ENCODE measurements at places on chromosomes 3 and 15. TPM values are rescaled to one million over a fixed set of nuclear protein-coding genes. Genes with fewer than 3 reads are reported as not detected.
A peak's percentile ranks its signal among the peaks of the same experiment; 100 is the strongest.

DNA sequence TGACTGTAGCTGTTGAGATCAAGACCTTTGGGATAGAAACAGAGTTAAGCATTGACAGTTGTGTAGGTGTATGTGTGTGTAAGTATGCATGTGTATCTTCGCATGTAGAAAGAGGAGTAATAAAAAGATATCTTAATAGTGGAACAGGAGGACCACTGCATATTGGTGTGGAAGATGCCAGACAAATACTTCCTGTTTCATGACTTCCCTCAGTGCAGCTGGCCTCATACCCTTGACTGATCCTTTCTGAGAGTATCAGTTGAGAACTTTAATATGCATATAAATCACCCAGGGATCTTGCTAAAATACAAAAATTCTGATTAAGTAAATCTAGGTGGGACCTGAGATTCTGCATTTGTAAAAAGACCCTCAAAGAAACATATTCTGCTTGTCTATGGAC lies 8.5 kb upstream of the ZBED2 start:
- no peak for DNase-seq
- no peaks in the 10 kb centered on the region for H3K27me3 ChIP-seq
- peaks cover 47% of the 10 kb centered on the region for H3K36me3 ChIP-seq
- no peak overlapping the region for H3K4me3 ChIP-seq
- peaks cover 22% of the 10 kb centered on the region for H3K4me1 ChIP-seq
- peak overlapping the region; percentile 51 for H3K27ac ChIP-seq

The MOBP gene
- not detected for polyA plus RNA-seq

- no peak for DNase-seq
- H3K4me1 ChIP-seq = no peaks in the 10 kb centered on the region
- peaks cover 1% of the 10 kb centered on the region for H3K27me3 ChIP-seq
Observed at GRCh38 chr3:72160351-72160750, 375.4 kb upstream of the PROK2 start.

DNA sequence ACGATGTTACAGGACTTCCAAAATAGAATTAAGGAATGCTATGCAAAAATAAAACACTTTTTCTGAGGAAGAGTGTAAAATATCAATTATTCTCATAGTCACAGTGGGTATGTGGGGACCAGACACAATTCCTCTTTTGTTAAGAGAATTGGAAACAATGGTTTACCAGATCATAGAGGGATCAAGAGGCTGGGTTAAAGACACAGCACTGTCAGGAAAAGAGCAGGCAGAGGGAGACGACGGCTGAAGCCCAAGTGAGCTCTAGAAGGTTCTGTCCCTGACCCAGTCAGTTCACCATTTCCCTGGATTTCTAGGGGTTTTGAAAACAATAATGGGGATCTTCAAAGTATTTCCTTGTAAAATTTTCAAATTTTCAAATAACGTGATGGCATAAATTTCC lies 54.0 kb upstream of the POLR2M start:
- H3K36me3 ChIP-seq = no peaks in the 10 kb centered on the region
- no peaks in the 10 kb centered on the region for H3K4me1 ChIP-seq
- no peak overlapping the region for H3K27ac ChIP-seq
- no peak for DNase-seq
- peaks cover 4% of the 10 kb centered on the region for H3K27me3 ChIP-seq

The SCAANT1 gene
- 6.3 TPM for polyA plus RNA-seq

- no peak overlapping the region for H3K4me3 ChIP-seq
- no peak for DNase-seq
- H3K27me3 ChIP-seq = no peaks in the 10 kb centered on the region
- H3K4me1 ChIP-seq = no peaks in the 10 kb centered on the region
- H3K36me3 ChIP-seq = peaks cover 4% of the 10 kb centered on the region
Observed at GRCh38 chr3:65048151-65048550, 360.4 kb upstream of the ADAMTS9 start.

The TLR9 gene
- polyA plus RNA-seq = not detected

The P2RY14 gene
- polyA plus RNA-seq = 2.8 TPM

GRCh38 chr3:26312816-26313215 lies 309.8 kb upstream of the LRRC3B start:
- DNase-seq = no peak
- H3K27me3 ChIP-seq = no peaks in the 10 kb centered on the region
- no peaks in the 10 kb centered on the region for H3K36me3 ChIP-seq
- no peaks in the 10 kb centered on the region for H3K4me1 ChIP-seq

DNA sequence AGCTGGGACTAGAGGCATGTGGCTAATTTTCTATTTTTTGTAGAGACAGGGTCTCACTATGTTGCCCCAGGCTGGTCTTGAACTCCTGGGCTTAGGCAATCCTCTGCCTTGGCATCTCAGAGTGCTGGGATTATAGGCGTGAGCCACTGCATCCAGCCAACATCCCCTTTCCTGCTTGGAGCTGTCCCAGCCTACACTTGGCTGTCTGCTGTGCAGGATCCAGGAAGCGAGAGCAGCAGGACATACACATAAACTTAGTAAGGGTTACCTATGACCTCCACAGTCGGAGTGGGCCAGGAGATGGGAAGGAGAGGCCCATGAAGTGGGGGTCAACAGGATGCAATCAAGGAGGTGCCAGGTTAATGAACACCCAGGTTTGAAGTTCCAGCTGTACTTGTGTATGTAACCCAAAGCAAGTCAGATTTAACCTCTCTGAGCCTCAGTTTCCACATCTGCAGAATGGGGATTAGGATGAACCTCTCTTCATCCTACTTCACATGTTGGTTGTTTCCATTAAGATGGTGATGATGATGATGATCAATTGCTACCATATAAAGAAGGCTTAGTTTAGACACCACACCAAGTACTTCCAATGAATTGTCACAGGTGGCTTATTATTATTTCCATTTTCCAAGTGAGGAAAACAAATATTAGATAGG lies 69.5 kb upstream of the OXTR start:
- DNase-seq = no peak
- no peaks in the 10 kb centered on the region for H3K4me1 ChIP-seq
- H3K36me3 ChIP-seq = no peaks in the 10 kb centered on the region
- H3K27ac ChIP-seq = no peak overlapping the region

DNA sequence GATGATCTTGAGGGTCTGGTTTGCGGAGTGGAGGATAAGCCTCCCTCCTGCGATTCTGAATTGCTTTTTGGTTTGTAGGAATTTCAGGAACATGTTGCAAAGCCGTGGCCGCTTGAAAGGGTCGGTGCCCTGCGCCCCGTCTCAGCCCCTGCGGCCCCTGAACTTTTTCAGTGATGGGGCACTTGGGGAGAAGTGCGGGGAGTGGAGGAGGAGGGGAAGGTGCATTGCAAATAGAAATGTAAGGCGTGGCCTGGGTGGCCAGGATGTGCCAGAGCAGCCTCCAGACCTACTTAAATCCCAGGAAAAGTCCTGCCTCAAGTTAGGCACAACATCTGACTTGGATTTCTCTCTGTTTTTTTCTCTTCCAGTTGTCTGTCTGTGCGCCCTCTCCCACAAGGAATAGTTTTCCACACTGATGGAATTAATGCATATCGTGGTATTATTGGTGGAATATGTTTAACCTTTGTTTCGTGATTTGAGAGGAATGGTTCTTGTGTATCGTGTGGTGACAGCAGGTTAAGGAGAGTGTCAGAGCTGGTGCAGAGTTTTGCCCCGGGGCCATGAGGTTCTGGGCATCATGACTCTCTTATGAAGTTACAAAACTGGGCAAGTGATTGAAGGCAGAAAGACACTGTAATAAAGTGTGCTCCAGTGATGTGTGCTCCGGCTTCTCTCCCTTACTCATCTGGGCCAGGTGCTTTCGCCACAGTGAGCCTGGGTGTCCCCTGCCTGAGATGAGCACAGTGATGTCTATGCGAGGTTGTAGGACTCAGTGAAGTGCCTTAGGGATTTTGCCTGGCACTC lies 153.8 kb downstream of the PGPEP1L start:
- H3K27ac ChIP-seq = peak overlapping the region; percentile 86
- H3K27me3 ChIP-seq = peaks cover 13% of the 10 kb centered on the region
- no peaks in the 10 kb centered on the region for H3K36me3 ChIP-seq
- no peak for DNase-seq
- H3K4me3 ChIP-seq = peak overlapping the region; percentile 97

- no peak overlapping the region for H3K4me3 ChIP-seq
- H3K36me3 ChIP-seq = no peaks in the 10 kb centered on the region
- peaks cover 2% of the 10 kb centered on the region for H3K27me3 ChIP-seq
- H3K4me1 ChIP-seq = no peaks in the 10 kb centered on the region
Observed at GRCh38 chr15:69131362-69132220, 28.8 kb upstream of the GLCE start.

The ATR gene
- 10.1 TPM for polyA plus RNA-seq

GRCh38 chr15:99021694-99022093 lies 14.1 kb upstream of the PGPEP1L start:
- no peaks in the 10 kb centered on the region for H3K4me1 ChIP-seq
- H3K27me3 ChIP-seq = no peaks in the 10 kb centered on the region
- no peak for DNase-seq
- H3K36me3 ChIP-seq = peaks cover 4% of the 10 kb centered on the region
- H3K4me3 ChIP-seq = no peak overlapping the region
